Activated T-cell treated with anti-CD3 and anti-CD28 coated beads for 4 hours (primary cell): ENCODE measurements at places on chromosomes 7 and 10.

- no peak for DNase-seq
Measured at GRCh38 chr10:45376371-45376801, 2.4 kb downstream of the ALOX5 start.

DNA sequence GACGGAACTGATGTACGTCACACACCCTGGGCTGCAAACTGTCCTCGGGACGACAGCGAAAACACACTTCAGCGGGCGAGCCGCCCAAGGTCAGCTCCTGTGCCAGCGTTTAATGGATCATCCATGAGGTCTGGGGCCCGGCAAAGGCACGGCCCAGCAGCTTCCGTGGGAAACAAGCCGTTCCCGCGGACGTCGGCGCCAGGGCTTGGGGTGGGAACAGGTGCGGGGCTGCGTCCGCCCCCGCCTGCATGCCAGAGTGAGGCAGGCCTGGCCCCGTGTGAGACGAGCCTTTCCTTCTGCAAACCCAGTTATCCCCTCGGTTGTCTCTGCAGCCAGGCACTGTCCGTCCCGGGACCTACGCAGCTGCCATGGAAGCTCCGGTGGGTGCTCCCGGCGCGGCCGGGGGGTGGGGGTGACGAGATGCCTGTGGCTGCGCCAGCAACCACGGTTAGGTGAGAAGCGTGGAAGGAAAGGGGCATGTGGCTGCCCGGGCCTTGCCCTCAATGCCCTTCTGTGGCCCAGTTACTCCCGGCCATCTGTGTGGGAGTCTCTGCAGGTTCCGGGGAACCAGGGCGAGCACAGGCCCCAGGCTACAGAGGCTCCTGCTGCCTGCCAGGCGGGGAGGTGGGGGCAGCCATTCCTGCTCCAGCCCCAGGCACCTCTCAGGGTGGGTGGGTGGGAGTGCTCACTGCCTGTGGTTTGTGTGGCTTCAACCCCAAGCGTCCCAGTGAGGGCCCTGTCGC lies 42.2 kb upstream of the PDGFA start:
- no peak for DNase-seq

GRCh38 chr10:13928451-13928850 lies 341.7 kb downstream of the PRPF18 start:
- DNase-seq = no peak

- DNase-seq = no peak
Measured at GRCh38 chr7:81185072-81185471, 266.2 kb upstream of the SEMA3C start.

GRCh38 chr10:9362721-9363120 lies 1308.2 kb downstream of the GATA3 start:
- DNase-seq = no peak

DNA sequence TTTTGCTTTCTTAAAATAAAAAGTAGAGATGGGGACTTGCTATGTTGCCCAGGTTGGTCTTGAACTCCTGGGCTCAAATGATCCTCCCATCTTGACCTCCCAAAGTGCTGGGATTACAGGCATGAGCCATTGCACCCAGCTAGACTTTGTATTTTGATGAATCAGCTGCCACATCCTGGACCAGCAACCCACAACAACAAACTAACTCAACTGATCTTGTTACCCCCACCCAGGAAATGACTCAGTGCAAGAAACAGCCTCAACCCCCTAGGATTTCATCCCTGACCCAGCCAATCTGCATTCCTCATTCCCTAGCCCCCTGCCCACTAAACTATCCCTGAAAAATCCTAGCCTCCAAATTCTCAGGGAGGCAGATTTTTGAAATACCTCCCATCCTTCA lies 123.8 kb downstream of the IPMK start:
- DNase-seq = no peak

DNA sequence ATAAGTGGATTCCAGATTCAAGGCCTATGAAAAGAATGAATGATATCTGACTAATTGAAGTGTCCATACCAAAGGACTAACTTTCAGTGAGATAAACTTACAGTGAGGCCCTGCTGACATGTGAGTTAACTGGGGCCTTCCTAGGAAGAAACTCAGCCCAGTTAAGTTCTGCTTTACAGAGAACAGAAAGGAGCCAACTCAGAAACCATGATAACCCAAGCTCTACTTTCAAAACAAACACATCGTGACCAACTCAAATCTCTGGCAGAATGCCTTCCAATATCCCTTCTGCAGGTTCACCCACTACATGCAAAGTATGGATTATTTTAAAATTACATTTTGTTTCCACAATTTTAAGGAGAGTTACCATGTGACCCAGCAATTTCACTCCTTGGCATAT lies 75.8 kb upstream of the MRLN start:
- DNase-seq = no peak

DNA sequence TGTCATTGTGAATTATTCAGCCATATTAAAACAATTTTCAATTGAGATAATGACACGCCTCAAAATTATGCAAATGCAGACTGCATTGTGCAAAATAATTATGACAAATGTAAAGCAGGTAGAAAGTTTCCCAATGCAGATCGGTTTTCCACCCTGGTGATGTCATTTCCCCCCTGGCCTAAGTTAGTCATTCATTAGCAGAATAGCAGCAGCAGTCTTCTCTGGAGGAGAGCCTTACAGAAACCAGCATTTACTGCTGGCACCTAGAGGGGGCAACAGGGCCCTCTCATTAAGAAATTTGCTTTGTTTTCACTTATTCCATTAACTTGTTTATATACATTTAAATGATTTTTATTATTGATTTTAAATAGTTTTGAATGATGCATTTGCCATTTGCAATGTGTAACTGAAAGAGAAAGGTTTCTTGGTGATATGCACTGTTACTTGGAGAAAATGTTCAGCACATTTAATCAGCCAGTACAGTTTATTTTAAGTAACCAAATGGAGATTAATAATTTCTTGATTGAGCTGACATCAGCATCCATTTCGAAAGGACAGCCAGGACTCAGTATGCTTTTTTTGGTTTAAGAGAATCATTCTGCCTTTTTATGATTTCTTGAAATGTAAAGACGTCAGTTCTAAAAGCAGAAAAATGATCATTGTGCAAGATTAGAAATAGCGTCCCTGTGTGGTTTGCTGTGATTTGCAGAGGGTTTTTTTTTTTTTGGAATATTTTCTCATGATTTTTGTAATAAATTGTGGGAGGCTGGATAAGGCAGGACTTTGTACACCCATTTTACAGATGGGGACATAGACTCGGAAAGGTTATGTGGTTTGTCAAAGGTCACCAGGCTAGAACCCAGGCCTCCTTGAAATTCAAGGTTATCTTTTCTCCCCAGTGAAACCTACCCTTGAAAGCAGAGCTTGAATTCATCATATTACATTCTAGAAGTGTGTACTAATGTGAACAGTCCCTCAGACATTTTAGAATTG lies 3.5 kb downstream of the ARID5B start:
- DNase-seq = peak; percentile 55

DNA sequence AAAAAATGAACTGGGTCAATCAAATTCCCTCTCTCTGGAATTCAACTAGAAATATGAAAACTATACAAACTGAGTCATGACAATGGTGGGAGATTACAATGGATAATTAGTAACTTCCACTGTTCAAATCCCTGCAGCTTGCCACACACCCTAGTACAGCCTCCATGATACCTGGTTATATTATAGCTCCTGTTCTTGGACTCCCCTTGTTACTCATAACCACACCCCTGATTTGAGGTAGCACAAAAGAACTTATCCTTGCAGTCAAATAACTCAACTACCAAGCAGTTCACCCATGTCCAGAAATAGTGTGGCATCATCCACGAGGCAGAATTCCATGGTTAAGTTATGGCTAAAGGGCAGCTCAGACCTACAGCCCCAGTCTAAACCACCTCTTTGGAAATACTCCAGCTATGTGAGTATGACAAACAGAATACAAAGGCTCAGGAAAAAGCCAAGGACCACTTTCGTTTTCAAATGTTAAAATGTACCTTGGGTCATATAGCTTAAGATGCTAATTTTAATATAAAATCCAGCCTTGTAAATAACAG lies 164.7 kb downstream of the CPEB3 start:
- DNase-seq = no peak

GRCh38 chr10:97643441-97643985 lies 3.0 kb downstream of the PI4K2A start:
- no peak for DNase-seq

GRCh38 chr7:30470163-30470770 lies 8.3 kb downstream of the NOD1 start:
- DNase-seq = no peak

GRCh38 chr10:84224411-84225028 lies 824 bp downstream of the LRIT2 start:
- DNase-seq = no peak

DNA sequence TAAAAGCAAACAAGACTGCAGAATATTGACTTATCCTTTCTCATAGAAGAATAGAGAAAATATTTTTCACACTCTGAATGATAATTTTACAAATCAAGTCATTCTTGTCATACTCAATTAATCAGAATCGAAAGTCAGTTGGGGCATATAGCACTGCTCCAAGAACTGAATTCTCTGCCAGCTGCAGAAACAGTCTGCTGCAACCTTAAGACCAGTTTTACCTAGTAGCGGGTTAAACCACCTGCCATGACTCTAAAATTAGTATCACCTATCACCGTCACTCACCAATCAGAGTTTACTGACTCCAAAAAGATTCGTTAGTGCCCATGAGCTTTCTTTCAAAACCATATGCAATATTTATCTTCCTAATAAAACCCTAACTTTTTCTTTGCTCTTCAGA lies 429.0 kb upstream of the GRM3 start:
- no peak for DNase-seq

DNA sequence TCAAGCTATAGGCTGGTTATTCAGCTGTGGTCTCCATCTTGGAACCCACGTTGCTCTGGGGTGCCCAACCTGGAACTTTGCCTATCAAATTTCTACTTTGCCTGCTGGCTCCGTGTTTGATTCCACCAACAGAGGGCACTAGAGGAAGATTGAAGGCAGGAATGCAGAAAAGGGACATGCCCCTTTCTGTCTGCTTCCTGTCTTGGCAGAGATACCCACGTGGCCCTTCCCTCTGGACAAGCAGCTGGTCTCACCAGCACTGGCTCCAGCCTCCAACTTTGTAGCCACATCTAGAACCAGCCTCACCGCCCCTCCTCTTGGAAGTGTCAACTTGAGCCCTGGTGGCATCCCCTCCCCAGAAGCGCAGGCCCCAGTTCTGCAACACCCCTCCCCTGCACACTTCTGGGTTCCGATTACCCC lies 52.1 kb upstream of the ZNF438 start:
- peak; percentile 55 for DNase-seq

- no peak for DNase-seq
Measured at GRCh38 chr7:47241112-47242065, 340.5 kb downstream of the TNS3 start.

DNA sequence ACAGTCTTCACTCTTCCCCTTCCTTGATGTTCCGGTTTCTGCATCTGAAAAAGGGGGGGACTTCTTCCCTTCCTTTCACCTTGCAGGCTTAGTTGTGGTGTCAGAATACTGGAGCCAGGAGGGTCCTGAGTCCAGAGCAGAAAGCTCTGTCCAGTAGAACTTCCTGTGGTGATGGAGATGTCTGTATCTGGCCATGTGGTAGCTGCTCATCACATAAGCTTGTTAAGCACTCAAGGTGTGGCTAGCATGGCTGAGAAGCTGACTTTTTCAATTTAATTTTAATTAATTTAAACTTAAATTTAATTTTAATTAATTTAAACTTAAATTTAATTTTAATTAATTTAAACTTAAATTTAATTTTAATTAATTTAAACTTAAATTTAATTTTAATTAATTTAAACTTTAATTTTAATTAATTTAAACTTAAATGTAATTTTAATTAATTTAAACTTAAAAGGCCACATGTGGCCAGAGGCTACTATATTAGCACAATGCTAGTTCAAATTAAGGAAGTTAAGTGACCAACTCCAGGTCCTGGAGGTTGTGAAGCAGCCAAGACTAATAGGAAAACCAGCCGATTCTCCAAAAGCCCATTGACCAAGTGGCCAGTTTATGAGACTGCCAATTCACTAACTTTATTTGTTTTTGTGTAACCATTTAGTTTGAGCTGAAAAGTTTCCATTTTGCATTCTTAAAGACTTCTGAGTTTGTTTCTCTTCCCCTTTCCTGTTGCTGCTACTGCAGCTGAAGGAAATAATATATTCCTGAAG lies 16.3 kb downstream of the MSRB2 start:
- DNase-seq = no peak

GRCh38 chr7:106047184-106047583 lies 64.9 kb downstream of the SYPL1 start:
- no peak for DNase-seq

DNA sequence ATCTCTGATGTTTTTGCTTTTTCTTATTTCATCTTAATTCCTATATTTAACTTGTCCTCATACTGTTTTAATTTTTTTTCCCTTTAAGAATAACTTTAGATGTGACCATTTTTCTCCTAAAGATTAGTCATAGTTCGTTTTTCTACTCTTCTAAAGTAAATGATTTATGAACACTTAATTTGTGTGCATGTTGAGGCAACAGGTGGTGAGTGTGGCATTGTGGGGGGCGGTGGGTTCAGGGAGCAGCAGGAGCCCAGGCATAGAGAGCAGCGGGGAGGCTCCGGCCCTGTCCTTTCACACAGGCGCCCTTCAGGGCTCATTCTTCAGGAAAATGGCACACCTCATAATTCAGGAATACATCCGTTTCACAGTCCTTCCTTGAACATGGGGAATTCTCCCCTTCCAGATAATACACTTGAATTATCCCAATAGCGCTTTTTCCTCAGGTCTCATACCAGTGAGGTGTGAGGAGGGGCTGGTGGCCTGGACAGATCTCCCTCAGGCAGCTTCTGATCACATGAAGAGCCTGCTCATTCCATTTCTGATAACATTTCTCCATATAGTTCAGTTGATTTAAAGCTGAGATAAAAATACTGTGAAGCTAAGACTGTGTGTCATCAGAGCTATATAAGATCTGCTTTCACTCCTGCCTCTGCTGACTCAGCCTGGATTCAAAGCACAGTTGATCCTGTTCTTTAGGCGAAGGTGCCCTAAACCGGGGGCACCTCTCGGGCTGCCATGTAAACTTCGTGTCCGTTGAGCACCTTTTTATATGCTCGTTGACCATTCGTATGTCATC lies 40.2 kb downstream of the CUL1 start:
- no peak for DNase-seq

DNA sequence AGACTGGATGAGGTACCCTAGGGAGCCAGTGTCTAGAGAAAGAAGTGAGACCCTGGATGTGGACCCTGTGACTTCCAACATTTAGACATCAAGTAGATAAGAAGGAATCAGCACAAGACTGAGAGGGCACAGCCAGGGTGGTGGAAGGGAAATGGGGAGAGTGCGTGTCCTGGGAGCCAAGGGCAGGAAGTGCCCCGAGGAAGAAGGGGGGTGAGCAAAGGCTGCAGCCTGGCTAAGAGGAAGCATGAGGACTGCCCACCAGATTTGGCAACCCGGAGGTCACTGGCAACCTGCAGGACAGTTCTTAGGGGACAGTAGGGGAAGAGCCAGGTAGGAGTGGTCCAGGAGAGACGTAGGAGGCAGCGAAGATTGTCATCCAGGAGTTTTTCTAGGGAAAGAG lies 14.8 kb downstream of the COL13A1 start:
- no peak for DNase-seq

DNA sequence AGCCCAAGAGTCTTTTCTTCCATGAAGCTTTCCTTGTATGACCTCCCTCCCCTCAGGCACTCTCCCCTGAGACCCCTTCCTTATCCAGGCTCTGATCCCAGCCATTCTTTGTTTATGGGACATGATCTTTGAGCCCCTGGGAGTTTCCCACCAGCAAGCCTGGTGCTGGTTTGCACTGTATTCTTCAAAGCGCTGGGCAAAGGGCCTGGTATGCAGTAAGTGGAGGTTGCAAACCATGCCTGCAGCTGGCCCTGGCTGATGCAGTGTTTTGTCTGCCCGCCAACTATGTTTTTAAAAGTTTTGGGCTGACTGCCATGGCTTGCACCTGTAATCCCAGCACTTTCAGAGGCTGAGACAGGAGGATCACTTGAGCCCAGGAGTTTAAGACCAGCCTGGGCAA lies 6.8 kb upstream of the NODAL start:
- DNase-seq = no peak

- no peak for DNase-seq
Measured at GRCh38 chr7:140841166-140841715, 83.5 kb downstream of the BRAF start.
